ENCODE measurements at places on chromosomes 13 and 19. TPM values are rescaled to one million over a fixed set of nuclear protein-coding genes. Genes with fewer than 3 reads are reported as not detected.

Gene MYPOP
- total RNA-seq, result 1.2 TPM

Gene MBD3L3
- not detected for total RNA-seq

Gene PDE4A
- total RNA-seq, result 2.1 TPM

DNA sequence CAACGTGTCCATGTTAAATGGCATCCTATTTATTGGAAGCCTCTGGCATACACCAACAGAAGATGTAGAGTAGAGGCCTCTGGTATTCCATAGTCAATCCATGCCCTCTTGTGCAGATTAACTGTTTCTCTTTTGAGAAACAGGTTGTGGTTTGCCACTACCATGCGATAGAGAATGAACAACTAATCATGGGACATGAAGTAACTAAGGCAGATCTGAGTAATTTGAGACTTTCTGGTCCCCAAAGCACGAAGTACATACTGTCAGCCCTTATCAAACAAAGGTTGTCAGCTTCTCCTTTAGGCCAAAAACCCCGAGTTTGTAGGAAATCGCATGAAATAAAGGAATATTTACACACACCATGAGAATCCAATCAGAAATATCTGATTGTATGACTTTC is 3.6 kb downstream of the ZNF121 start:
- no peak for DNase-seq

DNA sequence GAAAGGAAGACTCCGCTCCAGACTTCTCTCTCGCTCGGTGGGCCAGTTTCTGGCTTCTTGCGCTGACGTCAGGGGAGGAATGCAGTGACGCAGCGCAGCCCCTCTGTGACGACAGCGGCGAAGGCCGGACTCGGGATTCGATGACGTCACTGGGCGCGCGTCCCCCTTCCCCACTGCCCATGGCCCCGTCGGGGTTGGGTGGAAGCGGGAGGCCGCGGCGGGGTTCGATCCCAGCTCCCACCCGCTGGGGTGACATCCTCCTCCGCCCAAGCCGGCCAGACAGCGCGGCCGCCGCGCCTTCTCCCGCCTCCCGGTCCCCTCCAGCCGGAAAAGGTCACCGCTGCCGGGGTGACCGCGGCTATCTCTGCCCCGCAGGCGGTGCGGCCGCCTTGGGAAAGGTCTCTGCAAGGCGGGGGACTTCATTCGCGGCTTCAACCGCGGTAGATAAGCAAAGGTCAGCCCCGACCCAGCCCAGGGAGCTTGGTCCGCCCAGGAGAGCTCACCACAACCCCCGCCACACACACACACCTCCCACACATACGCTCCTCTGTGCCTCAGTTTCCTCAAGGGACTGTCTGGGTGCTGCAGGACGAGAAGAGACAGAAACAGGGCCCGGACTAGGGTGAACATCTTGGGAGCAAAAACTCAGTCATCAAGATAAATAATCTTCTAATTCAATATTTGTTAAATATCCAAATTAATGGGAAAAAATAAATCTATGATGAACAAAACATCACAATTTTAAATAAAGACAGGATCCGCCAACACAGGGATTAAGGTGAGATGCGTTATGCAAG is 844 bp upstream of the RFX1 start:
- DNase-seq, result no peak

DNA sequence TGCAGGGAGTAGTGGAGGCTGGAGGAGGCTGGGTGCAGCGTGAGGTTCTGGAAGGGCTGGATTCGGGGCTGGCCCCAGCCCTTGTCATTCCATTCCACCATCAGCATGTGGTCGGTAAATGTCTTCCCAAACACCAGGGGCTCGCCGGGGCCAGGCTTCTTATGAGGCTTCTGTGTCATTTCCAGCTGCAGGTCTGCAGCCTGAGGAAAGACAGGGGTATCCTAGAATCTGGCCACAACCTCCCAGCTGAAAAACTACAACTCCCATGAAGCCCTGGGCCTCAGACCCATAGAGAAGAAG is 4.4 kb downstream of the BCAT2 start:
- no peak for DNase-seq

- DNase-seq, result no peak
These were observed 3.3 kb upstream of the ZNF556 start for GRCh38 chr19:2863816-2864215.

DNA sequence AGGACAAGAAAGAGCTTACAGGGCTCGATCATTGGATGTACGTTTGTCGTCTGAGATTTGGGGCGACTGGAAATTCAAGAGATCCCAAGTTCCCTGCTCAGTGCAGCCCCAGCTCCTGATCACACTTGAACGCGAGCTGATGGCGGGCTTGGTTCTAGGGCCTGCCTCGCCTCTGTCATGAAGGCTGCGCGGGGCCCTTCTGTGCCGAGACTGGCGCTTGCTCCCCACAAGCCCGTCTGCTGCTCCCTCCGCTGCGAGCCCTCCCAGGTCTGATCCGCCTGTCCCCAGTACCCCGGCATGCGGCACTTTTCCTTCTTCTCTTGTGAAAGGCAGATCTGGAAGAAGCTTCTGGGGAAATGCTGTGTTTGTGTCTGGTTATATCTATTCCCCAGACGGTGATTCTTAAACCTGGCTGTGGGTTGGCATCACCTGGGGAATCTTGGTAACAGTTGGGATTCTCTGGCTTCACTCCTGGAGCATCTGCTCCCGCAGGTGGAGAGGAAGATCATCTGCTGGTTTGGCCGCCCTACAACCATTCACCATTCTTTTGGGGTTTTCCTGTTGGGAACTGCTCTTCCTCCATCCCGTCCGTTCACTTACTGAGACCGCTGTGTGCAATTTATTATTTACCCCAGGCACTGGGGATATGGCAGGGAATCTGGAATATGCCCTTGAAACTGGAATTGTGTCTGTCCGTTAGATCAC is 43.6 kb downstream of the SIPA1L3 start:
- DNase-seq, result no peak

DNA sequence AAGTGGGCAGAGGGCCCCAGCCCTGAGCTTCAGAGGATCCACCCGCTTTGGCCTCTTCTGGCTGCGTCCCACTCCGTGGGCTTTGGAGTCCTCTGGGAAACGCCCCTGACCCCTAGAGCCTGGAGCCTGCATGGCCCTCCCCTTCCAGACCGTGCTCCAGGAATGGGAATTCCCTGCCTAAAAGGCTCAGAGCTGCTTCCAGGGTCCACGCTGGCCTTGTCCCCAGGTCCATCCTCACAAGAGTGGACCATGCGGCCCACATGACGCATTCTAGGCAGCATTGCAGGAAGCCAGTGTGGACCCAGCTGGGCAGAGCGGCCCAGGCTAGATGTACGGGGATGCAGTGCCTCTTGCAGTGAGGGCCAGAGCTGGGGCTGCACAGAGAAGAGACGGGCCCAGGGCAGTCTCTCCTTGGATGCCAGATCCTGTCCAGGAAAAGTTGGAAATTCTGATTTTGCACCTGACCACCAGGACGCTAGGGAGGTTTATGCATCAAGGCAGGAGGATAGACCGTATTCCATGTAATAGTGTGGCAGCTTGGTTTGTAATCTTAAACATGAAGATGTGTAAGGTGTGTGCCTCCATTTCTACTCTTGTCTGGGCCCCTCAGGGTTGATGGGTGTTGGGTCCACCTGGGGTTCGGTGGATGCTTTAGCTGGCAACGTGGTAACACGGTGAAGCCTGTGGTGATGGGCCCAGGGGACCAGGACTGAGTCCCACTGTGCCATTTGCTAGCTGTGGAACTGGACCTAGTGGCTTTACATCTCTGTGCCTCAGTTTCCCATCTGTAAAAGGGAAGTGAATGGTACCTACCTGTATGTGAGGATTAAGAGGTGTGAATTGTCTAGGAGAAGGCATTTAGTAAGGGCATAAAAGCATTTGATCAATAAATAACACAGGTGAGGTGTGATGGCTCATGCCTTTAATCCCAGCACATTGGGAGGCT is 14.8 kb upstream of the FXYD3 start:
- no peak for DNase-seq

GRCh38 chr13:40613192-40613818 is 53.1 kb downstream of the FOXO1 start:
- no peak for DNase-seq

GRCh38 chr13:43306372-43306771 is 283.0 kb downstream of the DNAJC15 start:
- no peak for DNase-seq

DNA sequence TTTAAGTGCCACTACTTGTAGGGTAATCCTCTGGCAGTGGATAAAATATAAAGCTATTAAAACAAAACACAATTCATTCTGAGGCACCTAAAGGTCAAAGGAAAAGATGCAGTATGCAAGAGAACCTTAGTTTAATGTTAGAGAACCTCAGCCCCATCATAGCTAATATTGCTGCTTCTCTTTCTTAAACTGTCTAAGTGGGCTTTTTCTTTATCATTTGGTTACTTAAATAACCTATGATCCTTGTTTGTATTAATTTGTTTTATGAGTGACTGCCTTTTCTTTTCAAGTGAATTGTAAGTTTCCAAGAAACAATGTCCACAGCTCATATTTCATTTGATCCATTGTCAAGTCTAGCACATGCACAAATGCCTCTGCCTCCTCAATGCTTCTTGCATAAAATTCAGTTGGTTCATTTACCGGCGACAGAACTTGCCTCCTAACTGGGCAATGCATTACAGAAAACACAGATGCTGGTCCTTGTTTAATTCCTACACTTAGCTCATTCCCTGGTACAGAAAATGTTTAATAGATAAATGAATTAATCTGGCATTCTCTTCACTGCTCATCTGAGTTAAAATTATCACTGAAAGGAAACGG is 1049.8 kb downstream of the OLFM4 start:
- DNase-seq, result no peak

DNA sequence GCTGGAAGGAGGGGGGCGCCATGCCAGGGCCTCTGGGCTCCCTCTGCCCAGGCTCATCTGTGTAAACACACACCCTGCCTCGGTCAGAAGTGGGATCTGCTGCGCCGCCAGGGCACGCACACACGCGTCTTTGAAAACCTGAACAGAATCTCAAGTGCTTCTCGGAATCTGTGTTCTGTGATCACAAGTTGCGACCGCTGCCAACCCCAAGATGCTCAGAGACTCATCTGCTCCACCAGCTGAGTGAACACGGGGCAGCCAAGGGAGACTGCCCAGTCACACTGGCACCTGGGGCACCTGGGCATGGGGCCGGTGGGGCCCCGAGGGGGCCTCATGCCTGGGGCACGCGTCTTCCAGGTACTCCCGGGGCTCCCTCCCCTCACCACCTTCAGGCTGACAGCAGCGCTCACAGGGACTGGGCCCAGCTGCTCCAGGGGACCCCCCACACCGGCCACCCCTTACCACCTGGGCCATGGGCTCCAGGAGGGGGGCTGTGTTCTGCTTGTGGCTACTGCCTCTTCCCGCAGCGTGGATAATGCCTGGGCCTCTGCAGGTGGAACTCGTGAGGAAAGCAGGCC is 59.0 kb downstream of the KLF2 start:
- no peak for DNase-seq

Data from NCI-H460 (cell line).